Myocyte (in vitro differentiated cells): ENCODE measurements at places on chromosomes 12 and 14. TPM values are rescaled to one million over a fixed set of nuclear protein-coding genes. Genes with fewer than 3 reads are reported as not detected.
A peak's percentile ranks its signal among the peaks of the same experiment; 100 is the strongest.

DNA sequence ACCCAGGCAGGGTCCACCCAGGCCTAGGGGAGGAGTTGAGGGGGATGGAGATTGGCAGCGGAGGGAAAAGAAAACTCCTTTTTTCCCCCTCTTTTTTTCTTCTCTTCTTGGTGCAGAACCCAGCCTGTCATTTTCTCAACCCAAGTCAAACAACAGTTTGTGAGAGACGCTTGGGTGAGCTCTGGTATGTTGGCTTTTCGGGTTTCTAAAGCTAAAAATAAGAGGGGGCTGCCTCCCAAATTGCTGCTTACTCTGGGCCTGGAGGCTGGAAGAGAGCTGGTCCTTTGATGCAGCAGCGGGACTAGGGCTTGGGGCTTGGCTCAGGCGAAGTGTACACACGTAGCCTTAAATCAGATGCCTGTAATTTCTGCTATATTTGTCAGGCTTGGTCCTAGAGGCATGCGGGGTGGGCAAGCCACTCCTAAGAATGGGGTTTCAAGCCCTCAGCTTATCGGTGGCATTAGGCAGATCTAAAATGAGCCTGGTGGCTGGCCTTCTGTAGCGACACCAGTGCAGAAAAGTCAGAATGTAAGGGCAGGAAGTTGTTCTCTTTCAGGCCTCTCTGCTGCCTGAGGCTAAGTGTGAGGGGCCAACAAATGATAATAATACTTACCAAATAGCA, 816 bp upstream of the SLC8A3 start:
- DNase-seq, result peak; percentile 38

DNA sequence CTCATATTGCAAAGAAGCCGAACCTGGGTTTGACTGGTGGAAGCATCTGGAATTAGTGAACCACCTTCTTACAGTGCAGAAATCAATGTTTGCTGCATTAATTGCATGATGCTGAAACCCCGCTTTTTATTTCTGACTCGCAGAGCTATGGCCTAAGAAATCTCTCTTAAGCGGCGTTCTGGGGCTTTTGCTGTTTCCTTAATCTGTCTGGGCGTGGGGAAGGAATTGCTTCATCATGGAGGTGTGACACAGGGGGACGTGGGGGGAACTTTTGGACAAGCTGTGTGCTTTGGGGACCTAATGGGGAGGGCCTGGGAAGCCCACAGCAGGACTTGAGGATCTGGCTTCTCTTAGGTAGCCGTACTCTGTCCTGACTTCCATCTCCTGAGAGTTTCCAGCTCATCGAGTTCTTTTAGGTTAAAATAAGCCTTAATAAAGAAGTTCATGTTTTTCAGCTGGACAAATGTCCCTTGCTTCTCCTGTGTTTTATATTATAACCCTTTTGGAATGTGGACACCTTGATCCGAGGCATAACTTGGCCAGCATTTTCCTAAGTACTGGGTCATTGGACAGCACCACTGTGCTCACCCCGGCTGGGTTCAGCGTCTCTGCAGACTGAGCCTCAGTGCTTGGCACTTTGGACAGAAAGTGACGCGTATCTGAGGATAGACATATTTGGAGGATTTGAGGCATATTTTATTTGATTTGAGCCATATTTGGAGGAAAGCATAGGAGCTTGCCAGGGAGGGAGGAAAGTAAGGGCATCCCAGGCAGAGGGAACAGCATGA, 192.1 kb upstream of the MYL2 start:
- DNase-seq, result no peak

GRCh38 chr14:32330351-32331111, 1.4 kb downstream of the AKAP6 start:
- no peak for DNase-seq

DNA sequence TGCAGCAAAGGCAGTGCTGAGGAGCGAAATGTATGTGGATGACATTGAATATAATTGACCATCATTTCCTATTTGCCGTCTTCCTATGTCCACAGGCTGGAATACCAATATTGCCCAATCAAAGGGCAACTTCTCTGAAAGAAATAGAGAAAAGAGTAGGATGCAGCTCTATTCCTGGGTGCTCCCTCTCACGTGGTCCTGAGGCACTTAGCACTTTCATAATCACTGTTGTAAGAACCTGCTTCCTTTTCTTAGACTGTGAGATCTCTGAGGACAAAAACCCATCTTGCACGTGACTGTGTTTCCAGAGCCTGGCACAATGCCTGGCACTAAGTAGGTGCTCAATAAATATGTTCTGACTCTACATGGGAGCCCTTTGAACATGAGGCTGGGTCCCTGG, 122.7 kb upstream of the CPM start:
- DNase-seq, result no peak

- no peak for DNase-seq
Observed at GRCh38 chr14:53375599-53375998, 222.5 kb upstream of the DDHD1 start.

DNA sequence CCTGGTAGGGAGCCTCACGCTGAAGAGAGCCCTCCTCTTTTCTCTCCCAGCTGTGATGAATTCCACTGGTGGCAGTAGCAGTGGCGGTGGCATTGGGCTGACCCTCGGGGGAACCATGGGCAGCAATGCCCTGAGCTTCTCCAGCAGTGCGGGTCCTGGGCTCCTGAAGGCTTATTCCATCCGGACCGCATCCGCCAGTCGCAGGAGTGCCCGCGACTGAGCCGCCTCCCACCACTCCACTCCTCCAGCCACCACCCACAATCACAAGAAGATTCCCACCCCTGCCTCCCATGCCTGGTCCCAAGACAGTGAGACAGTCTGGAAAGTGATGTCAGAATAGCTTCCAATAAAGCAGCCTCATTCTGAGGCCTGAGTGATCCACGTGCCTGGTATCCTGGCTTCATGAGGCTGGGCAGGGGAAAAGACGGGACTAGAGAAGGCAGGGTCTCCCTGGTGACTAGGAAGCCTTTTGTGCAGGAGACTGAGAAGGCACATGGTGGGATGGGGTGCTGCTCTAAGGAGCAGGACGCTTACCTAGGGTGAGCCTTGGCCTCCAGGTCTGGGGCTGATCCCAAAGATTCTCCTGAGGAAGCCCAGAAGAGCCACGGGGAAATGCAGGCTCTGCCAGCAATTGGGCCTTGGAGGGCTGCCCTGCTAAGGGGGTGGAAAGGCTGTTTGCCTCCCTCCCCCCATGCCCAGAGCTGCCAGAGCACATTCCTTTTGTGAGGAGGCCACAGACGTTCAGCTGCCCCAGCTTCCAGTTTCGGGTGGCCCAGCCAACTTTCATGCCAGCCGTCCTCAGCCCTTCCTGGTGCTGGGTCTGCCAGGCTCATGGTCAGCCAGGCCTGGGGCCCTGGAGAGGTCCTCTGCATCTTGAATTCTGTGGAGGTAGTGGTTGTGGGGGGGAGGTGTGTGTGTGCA, 15.8 kb downstream of the KRT7 start:
- peak; percentile 88 for DNase-seq

GRCh38 chr12:30500532-30500931, 195.1 kb downstream of the IPO8 start:
- no peak for DNase-seq

DNA sequence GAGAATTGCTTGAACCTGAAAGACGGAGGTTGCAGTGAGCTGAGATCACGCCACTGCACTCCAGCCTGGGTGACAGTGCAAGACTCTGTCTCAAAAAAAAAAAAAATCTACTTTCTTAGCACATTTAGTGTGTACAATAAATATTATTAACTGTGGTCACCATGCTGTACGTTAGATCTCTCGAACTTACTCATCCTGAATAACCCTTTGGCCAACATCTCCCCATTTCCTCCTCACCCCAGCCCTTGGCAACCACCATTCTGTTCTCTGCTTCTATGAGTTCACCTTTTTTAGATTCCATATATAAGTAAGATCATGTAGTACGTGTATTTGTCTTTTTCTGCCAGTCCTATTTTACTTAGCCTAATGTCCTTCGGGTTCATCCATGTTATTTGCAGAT, 13.4 kb downstream of the FUT8 start:
- DNase-seq, result no peak

DNA sequence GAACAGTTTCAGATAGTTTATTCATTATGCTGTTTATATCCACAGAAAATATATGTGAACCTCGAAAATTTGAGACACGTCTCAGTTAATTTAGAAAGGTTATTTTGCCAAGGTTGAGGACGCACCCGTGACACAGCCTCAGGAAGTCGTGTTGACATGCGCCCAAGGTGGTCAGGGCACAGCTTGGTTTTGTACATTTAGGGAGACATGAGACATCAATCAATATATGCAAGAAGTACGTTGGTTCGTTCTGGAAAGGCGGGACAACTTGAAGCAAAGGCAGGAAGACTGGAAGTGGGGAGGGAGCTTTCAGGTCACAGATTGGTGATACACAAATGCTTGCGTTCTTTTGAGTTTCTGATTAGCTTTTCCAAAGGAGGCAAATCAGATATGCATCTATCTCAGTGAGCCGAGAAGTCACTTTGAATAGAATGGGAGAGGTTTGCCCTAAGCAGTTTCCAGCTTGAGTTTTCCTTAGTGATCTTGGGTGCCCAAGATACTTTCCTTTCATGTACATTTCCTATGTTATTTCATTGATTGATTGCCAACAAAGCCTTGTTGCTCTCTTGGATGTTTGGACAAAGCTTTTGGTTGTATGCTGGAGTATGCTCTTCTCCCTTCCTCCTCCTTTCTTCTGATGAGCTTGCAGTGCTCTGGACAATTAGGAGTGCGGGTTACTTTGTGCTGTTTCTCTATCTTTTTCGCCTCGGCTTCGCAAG, 3.2 kb downstream of the SNAPC1 start:
- peak; percentile 36 for DNase-seq

DNA sequence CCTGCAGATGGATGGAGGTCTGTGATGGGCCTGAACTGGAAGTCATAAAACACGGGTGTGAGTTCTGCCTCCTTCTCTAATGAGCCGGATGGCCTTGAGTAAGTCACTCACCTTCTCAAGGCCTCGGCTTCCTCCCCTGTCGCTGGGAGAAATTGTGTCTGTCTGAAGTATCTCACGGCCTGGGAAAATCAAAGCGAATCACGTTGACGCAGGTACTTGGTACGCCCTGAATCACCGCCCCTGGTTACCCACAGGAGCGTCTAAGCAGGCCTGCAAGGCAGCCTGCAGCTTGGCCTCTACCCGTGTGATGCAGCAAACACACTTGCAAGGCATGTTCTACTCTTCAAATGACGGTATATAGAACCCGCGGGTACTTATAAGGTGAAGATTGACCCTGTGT, 28.1 kb upstream of the CD9 start:
- no peak for DNase-seq

DNA sequence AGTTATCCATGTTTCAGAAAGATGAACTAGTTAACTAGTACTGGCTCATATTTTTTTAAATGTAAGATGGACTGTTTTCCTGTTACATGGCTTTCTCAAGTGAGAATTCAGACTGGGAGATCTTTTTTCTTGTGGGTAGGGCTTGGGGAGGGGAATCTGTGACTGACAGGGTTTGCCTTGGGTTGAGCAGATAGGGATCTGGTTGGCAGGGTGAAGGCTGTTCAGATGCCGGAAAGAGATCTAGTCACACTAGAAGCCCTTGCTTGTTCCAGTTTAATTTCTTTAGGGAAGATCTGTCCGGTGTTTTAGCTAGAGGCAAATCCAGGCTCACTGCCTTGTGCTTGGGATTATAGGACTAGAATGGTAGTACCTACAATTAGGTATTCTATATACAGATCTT, 63.2 kb downstream of the FBXO33 start:
- DNase-seq, result no peak

GRCh38 chr12:132579744-132580143, 30.6 kb downstream of the LRCOL1 start:
- no peak for DNase-seq

DNA sequence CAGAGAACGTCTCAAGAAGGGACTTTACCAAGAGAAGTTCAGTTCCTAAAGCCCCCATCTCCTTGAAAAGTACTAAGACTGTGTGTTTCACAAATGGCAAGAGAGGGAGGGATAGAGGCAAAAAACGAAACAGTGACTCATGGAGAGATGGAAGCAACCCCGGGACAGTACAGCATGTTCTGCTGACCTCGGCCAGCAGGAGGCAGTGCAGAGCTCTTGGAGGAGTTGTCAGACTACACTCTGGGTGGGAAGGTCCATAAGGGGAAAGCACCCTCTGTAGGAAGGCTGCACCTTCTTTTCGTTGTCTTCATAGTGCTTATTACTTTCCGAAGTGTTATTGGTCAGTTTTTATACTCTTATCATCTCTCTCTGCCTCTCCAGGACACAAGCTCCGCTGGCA, 525.2 kb upstream of the CCDC196 start:
- peak; percentile 19 for DNase-seq

DNA sequence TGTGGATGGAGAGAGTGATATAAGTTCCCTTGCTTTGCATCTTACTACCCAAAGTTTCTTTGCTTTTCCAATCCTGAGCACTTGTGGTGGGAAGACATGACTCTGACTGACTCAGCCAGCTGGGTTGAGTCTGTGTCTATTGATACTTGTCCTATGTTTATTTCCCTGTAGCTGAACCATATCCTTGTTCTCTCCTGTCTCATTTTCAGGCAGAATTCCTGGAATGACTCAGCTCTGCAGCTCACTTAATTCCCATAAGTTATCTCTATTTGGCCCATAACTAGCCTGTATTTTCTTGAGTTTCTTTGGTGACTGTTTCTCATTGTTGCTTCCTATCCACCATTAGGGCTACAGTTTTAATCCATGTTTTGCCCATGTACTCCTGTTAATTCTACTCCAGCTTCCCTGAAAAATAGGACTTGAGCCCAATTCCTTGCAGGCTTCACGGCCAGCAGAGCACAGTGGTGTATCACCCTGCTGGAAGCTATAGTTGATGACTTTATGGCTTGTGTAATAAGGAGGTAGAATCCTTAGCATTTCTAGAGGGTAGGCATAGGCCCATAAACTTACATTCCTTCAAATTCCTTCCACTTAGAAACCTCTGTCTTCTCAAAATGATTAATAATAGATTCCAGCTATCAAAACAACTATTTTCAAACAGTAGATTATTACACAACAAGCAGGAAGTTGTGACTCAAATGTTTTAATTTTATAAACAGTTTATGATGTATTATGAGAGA, 183.1 kb downstream of the TMTC3 start:
- DNase-seq, result peak; percentile 75

- DNase-seq, result peak; percentile 66
Observed at GRCh38 chr12:51922762-51923505, 15.6 kb downstream of the ACVRL1 start.

GRCh38 chr14:65548878-65549277, 136.3 kb downstream of the FUT8 start:
- DNase-seq, result no peak

- peak; percentile 26 for DNase-seq
Observed at GRCh38 chr12:95253386-95253785, 35.8 kb downstream of the VEZT start.

DNA sequence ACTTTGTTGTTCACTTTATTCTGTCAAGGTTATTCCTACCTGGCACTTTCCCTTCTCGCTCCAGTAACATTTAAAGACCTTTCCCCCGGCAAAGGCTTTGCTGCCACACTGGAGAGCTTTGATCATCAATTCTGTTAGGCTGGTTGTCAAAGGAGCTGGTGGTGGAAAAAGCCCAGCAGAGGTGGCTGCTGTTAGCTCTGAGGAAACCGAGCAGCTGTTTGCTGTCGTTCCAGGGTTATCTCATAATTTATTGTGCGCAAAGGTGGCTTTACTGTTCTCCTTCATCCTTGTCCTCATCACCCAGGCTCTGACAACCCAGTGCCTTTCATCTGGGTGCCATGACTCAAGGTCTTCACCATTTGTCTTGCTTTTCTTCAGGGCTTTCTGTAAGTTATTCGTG, 38.2 kb upstream of the CRADD start:
- DNase-seq, result no peak

- DNase-seq, result no peak
Observed at GRCh38 chr14:104112113-104112505, 26.3 kb upstream of the KIF26A start.

Gene TMEM132C
- not detected in 2 replicates for total RNA-seq

Gene GPR137C
- total RNA-seq, result 1.2 and 1.6 TPM in 2 replicates

Gene CLEC4D
- total RNA-seq, result not detected in 2 replicates

Gene DERA
- total RNA-seq, result 70.4 and 81.0 TPM in 2 replicates

Gene CLEC1B
- total RNA-seq, result not detected in 2 replicates

Gene CD69
- total RNA-seq, result not detected in 2 replicates

Gene OTOGL
- 0.05 and 0.29 TPM in 2 replicates for total RNA-seq

Gene HSP90AA1
- total RNA-seq, result 379 and 390 TPM in 2 replicates
